Stimulated activated CD8-positive, alpha-beta memory T cell treated with anti-CD3 and anti-CD28 coated beads, Interleukin-7, amount 100 ng/mL, for 1 hour (primary cell): ENCODE measurements at places on chromosomes 2 and 18.

- DNase-seq, result no peak
Measured at GRCh38 chr18:61189376-61189775, 143.9 kb upstream of the CDH20 start.

DNA sequence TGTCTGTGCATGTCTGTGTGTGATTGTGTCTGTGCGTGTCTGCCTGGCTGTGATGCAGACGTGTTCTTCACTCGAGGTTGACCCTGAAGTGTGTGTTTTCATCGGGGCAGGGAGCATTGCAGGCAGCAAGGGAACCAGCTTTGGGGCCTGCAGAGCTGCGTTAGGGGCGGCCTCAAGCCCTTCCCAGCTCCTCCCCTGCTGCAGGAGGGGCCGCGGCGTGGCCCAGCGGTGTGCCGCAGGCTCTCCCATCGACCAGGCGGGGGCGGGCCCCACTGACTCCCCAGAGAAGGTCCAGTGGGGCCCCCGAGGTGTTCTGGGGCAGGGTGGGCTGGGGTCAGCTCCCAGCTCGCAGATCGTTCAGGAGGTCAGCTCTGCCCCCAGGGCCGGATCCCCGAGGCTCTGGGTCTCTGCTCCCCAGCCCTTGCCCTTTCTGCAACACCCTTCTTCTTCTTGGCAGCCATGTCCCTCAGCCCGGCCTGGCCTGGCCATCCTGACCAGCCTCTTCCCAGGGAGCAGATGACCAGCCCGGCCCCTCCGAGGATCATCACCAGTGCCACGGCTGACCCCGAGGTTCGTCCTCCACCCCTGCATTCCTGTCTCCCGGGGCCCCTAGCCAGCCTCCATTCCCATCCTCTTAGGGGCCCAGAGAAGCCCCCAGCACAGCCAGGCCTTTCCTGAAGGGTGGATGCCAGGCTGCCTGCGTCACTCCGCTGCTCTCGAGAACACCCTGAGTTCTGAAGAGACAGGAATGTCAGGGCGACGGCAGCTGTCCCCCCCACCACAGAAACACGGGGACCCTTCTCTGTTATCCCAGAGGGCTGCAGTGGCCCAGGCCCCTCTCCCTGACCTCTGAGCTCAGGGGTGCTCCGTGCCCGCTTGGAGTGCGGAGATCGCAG is 11.1 kb upstream of the KLHL30 start:
- no peak for DNase-seq

- no peak for DNase-seq
Measured at GRCh38 chr18:13273800-13274199, 55.2 kb downstream of the LDLRAD4 start.

GRCh38 chr18:69680123-69680522 is 267.6 kb downstream of the CD226 start:
- DNase-seq, result no peak

- no peak for DNase-seq
Measured at GRCh38 chr2:74881176-74881575, 47.2 kb downstream of the HK2 start.

DNA sequence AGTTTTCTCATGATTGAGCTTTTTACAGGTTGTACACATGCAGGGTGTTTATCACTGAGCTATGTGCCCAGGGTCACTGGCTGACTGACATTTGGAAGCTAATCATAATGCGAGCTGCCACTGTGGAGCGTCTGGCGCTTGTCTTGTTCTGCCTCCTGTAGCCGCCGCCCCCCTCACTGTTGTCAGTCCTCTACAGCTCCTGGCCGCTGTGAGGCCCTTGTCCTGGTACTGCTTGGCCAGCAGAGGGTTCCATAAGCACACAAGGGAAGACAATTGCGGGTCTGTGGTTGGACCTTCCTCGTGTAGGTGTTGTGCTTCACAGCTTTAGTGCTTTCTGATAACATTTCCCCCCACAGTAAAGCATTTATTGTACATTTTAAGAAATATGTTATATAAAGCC is 105.6 kb upstream of the LDLRAD4 start:
- no peak for DNase-seq

- no peak for DNase-seq
Measured at GRCh38 chr2:92073036-92073814, 2798.0 kb upstream of the TEKT4 start.

- DNase-seq, result no peak
Measured at GRCh38 chr2:219562049-219563020, 9.0 kb downstream of the OBSL1 start.

GRCh38 chr2:46865181-46865970 is 50.2 kb downstream of the MCFD2 start:
- DNase-seq, result no peak

- no peak for DNase-seq
Measured at GRCh38 chr2:104702031-104702850, 151.7 kb upstream of the POU3F3 start.

DNA sequence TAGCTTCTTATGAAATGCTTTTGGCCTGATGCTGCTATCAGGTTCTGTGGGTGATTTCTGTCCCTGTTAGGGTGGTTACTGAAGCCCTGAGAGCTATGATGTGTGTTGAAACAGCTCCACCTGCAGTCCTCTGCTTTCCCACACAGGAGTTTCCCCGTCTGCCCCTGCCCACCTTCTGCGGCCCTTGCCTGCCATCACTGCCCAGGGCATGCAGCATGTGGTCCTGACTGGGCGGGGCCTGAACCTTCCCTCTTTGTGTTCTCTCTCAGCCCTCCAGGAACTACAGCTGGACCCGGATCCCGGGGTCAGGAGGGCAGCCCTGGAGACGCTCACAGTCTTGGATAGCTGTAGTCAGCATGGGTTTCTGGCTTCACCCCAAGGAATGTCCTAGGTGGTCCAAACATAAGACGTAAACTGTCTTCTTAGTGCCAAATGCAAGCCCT is 21.4 kb downstream of the HJURP start:
- no peak for DNase-seq

GRCh38 chr18:12882453-12883371 is 1.3 kb downstream of the PTPN2 start:
- no peak for DNase-seq

GRCh38 chr2:96877631-96878092 is 7.8 kb upstream of the SEMA4C start:
- DNase-seq, result no peak

- DNase-seq, result no peak
Measured at GRCh38 chr2:96399342-96400048, 63.9 kb downstream of the NCAPH start.

GRCh38 chr2:12288048-12288447 is 428.7 kb upstream of the TRIB2 start:
- no peak for DNase-seq

GRCh38 chr2:197248623-197249022 is 62.0 kb downstream of the ANKRD44 start:
- DNase-seq, result no peak

DNA sequence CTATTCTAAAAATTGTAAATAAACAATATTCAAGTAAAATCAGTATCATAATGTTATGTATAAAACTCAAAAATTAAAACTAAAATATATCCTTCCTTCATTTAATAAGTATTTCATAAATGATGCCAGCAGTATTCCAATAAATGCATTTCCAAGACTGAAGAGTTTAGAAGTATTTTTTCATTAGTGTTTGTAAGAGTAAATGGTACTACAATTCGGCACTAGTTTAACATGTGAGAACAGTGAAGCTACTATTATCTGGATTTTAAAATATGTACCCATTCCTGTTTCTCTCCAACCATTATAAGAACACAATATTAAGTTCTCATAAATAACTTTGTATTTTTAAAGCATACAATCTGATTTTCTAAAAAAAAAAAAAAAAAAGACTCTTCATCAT is 3.3 kb downstream of the BAZ2B start:
- DNase-seq, result no peak
